Lower lobe of right lung (tissue), 2 donors: ENCODE measurements at places on chromosomes 6 and 20. TPM values are rescaled to one million over a fixed set of nuclear protein-coding genes. Genes with fewer than 3 reads are reported as not detected.

HLA-DPB1 gene
- 483 TPM for total RNA-seq

GRCh38 chr6:139508023-139508422 is 133.6 kb upstream of the CITED2 start:
- no peak for DNase-seq

DNA sequence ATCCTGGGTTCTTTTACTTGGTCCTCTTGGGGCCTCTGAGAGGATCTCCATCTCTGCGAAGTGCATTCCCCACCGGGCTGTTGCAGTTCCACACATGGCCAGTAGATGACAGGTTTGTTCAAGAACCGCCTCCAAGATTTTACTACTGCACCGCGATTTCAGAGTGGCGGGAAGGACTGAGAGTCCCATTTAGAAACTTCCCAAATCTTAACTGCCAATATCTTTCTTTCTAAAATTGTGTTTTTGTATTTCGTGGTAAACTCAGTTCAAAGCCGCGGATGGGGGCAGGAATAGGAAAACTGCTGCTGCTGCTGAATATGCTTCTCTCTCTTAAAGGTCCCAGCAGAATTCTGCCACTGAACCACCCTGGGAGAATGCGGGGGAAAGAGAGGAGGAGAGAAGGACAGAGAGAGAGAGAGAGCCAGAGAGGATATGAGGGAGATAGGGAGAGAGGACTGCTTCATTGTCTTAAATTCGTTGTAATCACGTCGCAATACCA is 8.6 kb upstream of the BTNL2 start:
- peak; percentile 78 for DNase-seq

GRCh38 chr6:141050471-141050870 is 1082.3 kb upstream of the GJE1 start:
- no peak for DNase-seq

- no peak for DNase-seq
Measured at GRCh38 chr20:56391596-56392131, 351 bp downstream of the AURKA start.
